Activated CD8-positive, alpha-beta memory T cell treated with anti-CD3 and anti-CD28 coated beads for 1 hour (primary cell): ENCODE measurements at places on chromosomes 7 and 10.

- no peak for DNase-seq
Measured at GRCh38 chr10:102436312-102436711, 3.9 kb upstream of the CUEDC2 start.

DNA sequence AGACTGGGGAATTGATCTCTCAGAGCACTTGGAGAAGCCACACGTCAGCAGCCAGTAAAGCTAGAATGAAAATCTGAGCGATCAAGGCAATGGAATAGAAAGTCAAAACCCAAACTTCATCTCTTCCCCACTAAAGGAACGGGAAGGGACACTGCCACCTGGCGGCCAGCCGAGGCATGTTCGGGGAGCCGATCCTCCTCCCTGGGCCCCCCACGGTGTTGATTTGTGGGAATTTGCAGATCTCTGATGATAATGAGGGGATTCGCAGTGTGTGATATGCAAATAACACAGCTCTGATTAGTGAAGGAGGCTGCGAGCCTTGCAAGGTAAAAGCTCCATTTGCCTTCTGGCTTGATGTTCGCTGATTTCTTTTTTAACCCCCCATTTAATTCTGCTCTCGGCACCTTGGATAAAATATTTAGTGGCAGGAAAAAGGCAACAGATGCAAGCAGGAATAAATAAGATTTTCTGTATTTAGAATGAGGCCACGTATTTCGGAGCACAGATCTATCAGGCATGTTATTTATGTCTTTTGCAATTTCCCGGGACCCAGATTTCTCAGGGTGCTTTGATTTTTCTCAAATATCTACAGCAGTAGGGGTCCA is 258.6 kb downstream of the PAXIP1 start:
- no peak for DNase-seq

DNA sequence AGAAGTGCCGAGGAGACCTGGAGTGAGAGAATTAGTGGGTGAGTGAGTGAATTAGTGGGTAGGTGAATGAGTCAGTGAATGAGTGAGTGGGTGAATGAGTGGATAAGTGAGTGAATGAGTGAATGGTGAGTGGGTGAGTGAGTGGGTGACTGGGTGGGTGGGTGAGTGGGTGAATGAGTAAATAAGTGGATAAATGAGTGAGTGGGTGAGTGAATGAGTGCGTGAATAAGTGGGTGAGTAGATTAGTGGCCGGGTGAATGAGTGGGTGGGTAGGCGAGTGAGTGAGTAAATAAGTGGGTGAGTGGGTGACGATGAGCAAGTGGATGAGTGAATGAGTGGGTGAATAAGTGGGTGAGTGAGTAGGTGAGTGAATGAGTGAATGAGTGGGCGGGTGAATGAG is 243.7 kb upstream of the MGMT start:
- no peak for DNase-seq

DNA sequence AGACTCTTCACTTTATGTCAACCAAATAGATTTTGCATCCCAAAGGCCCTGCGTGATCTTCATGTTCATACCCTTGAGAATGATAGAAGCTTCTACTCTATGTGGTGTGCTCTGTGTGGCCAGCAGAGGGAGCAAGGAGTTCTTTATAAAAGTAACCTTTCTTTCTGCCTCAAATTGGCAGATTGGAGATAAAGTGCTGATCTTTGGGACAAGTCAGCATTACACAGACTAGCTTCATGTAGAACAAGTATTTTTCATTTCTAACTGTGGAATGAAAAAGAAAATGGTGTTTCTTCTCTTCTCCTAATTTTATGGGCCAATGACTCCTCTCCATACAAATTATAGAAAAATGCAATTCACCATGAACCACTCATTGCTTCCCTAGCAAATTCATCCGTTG is 1214.1 kb downstream of the SORCS1 start:
- no peak for DNase-seq

GRCh38 chr7:18815261-18815960 is 302.0 kb downstream of the TWIST1 start:
- DNase-seq: no peak

DNA sequence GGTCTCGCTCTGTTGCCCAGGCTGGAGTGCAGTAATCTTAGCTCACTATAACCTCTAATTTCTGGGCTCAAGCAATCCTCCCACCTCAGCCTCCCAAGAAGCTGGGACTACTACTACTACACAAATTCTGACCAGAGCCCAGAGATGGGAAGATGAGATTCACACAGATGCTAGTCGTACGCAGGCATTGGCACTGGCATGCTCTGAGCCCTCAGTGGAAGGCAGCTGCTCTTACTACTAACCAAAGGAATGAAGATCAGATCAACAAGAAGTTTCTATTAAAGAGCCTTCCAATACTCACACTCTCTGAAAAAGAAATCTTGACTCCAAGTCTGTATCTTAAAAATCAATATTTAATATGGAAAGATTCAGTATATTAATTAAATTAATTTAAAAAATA is 10.7 kb downstream of the GDF2 start:
- DNase-seq: no peak

GRCh38 chr7:141649865-141650634 is 51.9 kb downstream of the DENND11 start:
- DNase-seq: no peak

- DNase-seq: no peak
Measured at GRCh38 chr10:115084277-115084850, 8.8 kb upstream of the ATRNL1 start.

DNA sequence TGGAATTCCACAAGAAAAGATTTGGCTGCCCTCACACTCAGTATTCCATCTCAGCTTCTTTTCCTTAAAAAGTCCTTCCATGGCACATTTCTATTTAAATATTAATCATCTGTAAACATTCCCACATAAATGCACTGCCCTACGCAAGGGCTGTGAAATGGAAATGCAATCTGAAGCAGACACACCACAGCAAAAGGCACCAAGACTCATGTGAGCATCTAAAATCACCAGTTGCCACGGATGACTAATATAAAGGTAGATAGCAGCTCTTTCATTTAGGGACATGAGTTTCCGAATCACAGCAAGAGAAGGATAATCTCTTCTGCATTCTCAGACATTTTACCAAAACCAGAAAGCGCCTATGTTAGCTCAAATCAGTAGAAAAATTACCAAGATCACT is 31.6 kb downstream of the COA1 start:
- no peak for DNase-seq
